ENCODE measurements at places on chromosomes 6 and 20. TPM values are rescaled to one million over a fixed set of nuclear protein-coding genes. Genes with fewer than 3 reads are reported as not detected.

GRCh38 chr6:50785921-50786320 is 32.8 kb upstream of the TFAP2B start:
- no peak for DNase-seq

The UBE2V1 gene
- 58.9 TPM for total RNA-seq

- DNase-seq, result no peak
These were observed 96.6 kb downstream of the SLC16A10 start for GRCh38 chr6:111183702-111184517.

DNA sequence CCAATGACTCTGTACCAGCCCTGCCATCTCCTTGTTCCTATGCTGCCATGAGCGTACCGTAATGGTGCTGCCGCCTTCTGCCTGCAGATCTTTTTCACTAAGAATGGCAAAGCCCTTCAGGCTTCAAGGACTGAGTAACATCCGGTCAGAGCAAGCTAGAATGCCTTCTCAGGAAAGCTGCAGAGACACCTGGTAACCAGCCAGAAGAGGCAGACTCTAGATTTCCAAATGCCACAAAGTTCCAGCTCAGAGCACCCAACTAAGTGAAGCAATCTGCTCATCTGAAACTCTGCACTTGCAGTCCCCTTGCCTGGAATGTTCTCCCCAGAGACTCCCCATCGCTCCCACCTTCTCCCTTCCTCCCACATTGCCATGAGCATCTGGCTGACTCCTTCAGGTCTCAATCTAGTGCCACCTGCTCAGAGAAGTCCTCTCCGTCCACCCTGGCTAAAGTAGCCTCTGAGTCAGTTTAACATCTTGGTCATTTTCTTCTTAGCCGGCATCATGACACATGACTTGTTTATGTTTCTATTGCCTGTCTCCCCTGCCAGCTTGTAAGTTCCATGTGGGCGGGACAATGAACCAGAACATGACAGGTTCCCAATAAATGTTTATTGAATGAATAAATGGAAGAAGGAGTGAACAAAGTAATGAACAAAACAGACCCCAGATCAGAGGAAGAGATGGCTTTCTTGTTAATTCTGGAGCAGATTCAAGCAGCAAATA is 6.9 kb upstream of the OCSTAMP start:
- DNase-seq, result peak; percentile 66

The RRBP1 gene
- 136 TPM for total RNA-seq

DNA sequence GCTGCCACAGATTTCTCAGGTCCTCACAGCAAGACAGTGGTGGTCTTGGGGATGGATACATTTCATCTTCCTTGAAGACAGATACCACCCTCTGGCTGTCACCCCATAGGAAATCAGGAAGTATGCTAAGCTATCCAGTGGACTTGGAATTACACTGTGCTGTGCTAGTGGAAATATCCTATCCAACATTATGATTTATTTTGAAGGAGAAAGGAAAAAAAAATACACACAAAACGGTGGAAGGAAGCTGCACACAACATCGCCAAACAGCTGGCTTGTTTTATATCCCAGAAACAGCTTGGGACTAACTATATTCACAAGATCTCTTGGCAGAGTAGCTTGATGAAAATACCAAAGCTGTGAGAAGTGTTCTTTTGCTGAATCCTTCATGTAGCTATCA is 257.6 kb downstream of the LAMA2 start:
- no peak for DNase-seq

- no peak for DNase-seq
These were observed 1.2 kb downstream of the KAT14 start for GRCh38 chr20:18138639-18139583.

GRCh38 chr20:59022754-59023153 is 3.5 kb downstream of the TUBB1 start:
- no peak for DNase-seq

The DPPA5 gene
- total RNA-seq, result not detected

The PLAGL2 gene
- total RNA-seq, result 4.6 TPM

GRCh38 chr6:137967689-137968454 is 100.8 kb downstream of the TNFAIP3 start:
- no peak for DNase-seq

- DNase-seq, result peak; percentile 38
These were observed 68.1 kb downstream of the HFE start for GRCh38 chr6:26155061-26155930.

The SLC17A3 gene
- total RNA-seq, result not detected

The TREM2 gene
- total RNA-seq, result not detected

- DNase-seq, result no peak
These were observed 3.2 kb upstream of the HLA-DMB start for GRCh38 chr6:32943864-32944649.

GRCh38 chr6:144936764-144937163 is 651.6 kb downstream of the UTRN start:
- DNase-seq, result no peak

GRCh38 chr6:56821005-56821432 is 133.9 kb upstream of the BEND6 start:
- no peak for DNase-seq

- DNase-seq, result no peak
These were observed 177.5 kb downstream of the GJA1 start for GRCh38 chr6:121612927-121613326.

GRCh38 chr6:112432853-112433252 is 85.7 kb downstream of the RFPL4B start:
- no peak for DNase-seq

The MAS1 gene
- not detected for total RNA-seq

DNA sequence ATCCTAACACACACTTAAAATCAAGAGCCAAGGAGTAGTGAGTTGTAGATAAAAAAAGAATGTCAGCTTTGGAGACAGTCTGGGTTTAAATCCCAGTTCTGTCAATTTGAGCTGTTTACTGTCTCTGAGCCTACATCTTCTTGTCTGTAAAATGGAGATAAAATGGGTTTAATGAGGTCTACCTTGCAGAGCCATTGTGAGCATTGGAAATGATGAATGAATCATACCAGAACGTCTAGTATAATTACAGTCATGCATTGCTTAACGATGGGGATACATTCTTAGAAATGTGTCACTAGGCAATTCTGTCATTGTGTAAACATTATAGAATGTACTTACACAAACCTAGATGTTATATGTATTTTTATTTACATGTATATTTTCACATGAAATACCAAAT is 17.6 kb upstream of the SGK2 start:
- peak; percentile 55 for DNase-seq

GRCh38 chr20:64092258-64093012 is 8.2 kb upstream of the LKAAEAR1 start:
- DNase-seq, result no peak

The C6orf141 gene
- total RNA-seq, result 21.5 TPM

- peak; percentile 87 for DNase-seq
These were observed 27.5 kb upstream of the ZBTB22 start for GRCh38 chr6:33344701-33345697.

- DNase-seq, result peak; percentile 97
These were observed at the start of gene PCIF1 for GRCh38 chr20:45934586-45935415. Gene PCIF1 (plus strand): TSS chr20:45934683. CDS start chr20:45939000, 4,317 bp downstream.

The MUCL3 gene
- total RNA-seq, result 0.43 TPM

Measured in A172 (cell line).